ENCODE measurements at places on chromosomes 3 and 15.
A peak's percentile ranks its signal among the peaks of the same experiment; 100 is the strongest.

DNA sequence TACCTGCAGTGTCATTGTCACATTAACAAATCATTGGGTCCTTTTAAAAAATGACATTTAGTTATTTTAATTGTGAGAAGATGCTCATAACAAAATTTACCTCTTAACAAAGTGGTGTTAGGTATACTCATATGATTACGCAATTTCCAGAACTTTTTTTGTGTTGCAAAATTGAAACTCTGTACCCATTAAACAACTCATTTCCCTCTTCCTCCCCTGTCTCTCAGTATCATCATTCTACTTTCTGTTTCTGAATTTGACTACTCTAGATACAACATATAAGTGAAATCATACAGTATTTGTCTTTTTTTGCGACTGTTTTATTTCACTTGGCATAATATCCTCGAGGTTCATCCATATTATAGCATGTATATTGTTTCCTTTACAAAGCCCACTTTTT lies 58.7 kb upstream of the CHST2 start:
- no peak for DNase-seq
- no peak overlapping the region for H3K4me3 ChIP-seq
- no peaks in the 10 kb centered on the region for H3K27me3 ChIP-seq
- peaks cover 19% of the 10 kb centered on the region for H3K4me1 ChIP-seq

DNA sequence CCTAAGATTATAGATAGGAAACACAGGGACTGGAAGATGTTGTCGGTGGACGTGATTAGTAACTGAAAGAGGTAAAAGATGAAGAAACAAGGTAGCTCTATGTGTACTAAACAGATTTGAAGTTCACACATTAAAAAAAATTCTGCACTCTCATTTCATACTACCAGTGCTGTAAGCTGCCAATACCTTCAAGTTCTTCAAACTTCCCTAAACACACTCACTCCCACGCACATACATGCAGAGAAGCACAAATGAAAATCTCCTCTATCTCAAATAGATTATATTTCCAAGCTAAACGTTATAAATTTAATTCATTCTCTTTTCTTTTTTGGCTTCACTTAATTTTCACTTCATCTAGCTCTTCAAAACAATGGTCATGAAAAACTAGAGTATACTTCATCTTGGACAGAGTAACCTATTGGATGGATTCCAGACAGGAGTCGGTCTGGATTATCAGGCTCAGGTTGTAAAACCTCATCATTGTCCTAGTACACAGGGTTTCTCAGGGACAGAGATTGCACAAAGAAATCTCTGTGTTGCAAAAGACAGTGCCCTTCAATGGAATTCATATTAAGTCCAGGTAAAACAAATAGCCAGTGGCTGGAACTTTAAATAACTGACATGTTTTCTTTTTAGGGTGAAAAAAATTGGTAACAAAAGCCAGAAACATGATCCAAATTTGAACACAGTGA lies 408.1 kb upstream of the ZNF385D start:
- DNase-seq = no peak
- no peak overlapping the region for H3K4me3 ChIP-seq
- H3K4me1 ChIP-seq = no peaks in the 10 kb centered on the region
- H3K27me3 ChIP-seq = no peaks in the 10 kb centered on the region
- no peaks in the 10 kb centered on the region for H3K36me3 ChIP-seq
- H3K27ac ChIP-seq = no peak overlapping the region

GRCh38 chr3:48240000-48240963 lies 622 bp upstream of the ZNF589 start:
- H3K36me3 ChIP-seq = peaks cover 11% of the 10 kb centered on the region
- H3K4me3 ChIP-seq = peak overlapping the region; percentile 91
- DNase-seq = no peak

DNA sequence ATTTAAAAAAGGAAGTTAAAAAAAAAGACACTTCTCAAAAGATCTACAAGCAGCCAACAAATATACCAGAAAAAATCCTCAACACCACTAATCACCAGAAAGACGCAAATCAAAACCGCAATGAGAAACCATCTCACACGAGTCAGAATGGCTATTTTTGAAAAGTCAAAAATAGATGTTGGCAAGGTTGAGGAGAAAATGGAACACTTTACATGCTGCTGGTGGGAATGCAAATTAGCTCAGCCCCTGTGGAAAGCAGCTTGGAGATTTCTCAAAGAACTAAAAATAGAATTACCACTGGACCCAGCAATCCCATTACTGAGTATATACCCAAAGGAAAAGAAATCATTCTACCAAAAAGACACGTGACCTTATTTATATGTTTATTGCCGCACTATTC lies 574.7 kb upstream of the ADAMTS9 start:
- H3K36me3 ChIP-seq = no peaks in the 10 kb centered on the region
- H3K4me1 ChIP-seq = no peaks in the 10 kb centered on the region
- H3K27me3 ChIP-seq = no peaks in the 10 kb centered on the region

GRCh38 chr3:154120961-154121700 lies at the start of gene ARHGEF26:
Gene ARHGEF26, plus strand, starts transcription at chr3:154121390. Its CDS starts 603 bp downstream, at chr3:154121993.
- H3K36me3 ChIP-seq = no peaks in the 10 kb centered on the region
- H3K4me3 ChIP-seq = peak within 1 kb of the TSS; percentile 77
- H3K27me3 ChIP-seq = peaks cover 53% of the 10 kb centered on the region
- DNase-seq = peak; percentile 72
- no peak within 1 kb of the TSS for H3K27ac ChIP-seq

DNA sequence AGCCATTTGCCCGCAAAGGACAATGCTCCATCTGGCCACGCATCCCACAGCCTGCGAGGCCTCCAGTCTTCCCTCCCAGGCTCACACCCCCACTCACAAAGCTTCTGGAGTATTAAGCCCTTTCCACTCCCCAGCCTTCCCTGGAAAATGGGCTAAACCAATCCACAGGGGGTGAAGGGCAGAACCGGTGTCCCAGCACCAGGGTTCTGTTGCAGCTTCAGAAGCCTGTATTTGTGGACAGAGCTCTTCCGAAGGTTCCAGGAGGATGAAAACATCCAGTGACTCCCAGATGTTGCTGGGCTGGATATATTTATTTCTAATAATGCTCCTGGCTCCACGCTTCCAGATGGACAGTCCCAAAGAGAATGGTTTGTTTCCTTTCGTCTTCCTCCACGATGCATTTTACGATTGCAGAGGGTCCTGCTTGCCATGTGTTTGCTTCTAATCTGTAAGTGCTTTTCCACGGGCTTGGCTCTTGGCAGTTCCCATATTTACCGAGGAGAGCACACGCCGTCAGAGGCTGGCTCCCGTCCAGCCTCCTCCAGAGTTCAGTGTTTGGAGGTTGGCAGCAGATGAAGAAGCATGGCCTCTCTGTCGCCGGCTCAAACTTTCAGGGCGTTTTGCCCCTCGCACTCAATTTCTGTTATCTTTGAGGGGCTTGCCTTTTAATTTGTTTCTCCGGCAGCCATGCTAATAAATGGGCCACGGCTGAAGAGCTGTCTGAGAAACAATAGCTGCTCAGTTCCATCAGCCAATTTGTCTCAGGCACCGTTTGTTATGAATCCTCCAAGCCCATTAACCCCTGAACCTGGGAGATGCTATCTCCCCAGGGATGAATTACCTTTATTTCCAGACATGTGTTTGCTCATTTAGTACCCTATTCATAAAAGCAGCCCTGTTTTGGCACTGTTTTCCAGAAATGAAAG lies 367.9 kb upstream of the PROK2 start:
- DNase-seq = no peak
- peaks cover 5% of the 10 kb centered on the region for H3K4me1 ChIP-seq
- H3K4me3 ChIP-seq = no peak overlapping the region
- peaks cover 10% of the 10 kb centered on the region for H3K27me3 ChIP-seq
- no peaks in the 10 kb centered on the region for H3K36me3 ChIP-seq

DNA sequence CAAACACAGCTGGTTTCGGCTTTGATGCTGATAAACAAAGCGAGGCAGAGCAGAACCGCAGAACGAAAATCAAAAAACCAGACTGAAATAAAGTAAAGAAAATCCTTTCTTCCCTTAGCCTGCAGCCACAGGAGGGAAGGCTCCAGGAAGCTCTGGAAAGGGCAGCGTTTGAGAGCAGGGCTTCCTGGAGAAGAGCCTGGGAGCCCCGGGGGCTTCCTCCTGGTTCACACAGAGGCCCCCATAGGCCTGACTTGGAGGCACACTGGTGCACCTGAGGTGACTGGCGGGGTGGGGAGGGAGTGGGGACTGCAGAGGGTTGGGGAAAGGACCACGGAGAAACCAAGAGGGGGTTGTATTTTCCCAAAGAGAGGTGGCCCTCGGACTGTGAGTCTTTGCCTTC lies 98.8 kb upstream of the WNT5A start:
- H3K4me3 ChIP-seq = no peak overlapping the region
- DNase-seq = no peak
- no peaks in the 10 kb centered on the region for H3K27me3 ChIP-seq
